ENCODE measurements at places on chromosomes 4 and X.

DNA sequence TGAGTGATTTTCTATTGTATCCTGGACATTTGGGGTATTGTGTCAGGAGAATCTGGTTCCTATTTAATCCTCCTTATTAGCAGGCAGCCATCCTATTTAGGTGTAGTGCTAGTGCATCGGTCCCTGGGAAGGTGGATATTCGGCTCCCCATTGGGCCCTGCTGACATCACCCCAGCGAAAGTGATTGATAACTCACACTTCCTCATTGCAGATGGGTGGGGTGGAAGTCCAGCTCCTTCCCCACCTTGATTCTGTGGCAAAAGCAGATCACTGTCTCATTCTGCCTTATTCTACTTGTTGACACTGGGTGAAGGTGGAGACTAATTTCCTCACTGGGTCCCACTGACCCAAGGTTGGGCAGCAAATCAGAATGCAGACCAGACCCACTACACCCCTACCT is 23.2 kb upstream of the BRS3 start:
- no peak for DNase-seq

GRCh38 chr4:3517731-3518510 is 14.3 kb downstream of the LRPAP1 start:
- DNase-seq = no peak

DNA sequence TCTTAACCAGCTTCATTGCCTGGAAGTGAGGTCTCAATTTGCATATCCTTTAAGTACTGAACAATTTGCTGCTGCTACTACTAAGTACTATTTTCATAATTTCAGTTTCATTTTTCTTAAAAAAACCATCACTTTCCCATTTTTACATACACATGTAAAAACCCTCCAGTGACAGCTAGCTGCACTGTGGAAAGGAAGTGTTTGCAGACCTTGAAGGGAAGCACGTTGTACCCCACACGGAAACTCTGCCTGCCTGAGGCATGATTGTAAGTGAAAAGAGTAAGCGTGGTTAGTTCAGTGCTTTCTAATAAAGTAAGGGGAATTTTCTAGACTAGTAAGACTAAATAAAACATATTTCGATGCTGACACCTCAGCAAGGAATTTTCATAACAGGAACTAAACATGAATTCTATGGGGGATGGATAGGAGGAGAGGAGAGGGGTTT is 103.6 kb downstream of the RAPGEF2 start:
- peak; percentile 66 for DNase-seq

DNA sequence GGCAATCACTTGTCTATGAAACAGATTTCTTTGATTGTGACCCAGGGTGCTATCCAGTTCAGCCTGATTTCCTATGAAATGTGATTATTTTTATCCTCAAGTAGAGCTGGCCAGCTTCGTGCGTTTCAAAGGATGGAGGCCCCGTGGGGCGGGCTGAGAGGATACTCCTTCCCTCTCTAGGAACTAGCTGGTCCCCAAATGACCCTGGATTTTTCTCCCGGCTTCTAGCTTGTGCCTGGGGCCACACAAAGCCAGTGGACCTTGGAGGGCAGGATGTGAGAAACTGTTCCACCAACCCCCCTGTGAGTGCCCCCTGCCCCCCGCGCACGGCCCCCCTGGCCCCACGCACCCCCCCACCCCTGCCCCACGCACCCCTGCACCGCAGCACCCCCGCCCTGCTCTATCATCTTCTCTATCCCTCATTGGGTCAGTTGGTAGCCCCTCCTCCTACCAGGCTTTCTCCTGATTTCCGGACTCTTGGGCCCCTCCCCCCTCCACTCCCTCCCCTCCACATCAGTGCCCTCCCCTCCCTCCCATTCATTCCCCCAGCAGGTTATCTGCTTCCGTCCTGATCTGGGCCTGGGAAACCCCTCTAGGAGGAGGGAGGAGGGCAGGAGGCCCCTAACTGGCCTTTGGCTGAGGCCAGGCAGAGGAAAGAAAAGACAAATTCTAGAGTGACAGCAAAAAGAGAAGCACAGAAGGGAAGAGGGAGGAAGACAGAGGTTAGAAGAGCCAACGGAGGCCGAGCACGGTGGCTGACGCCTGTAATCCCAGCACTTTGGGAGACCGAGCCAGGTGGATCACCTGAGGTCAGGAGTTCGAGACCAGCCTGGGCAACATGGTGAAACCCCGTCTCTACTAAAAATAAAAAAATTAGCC is 3.3 kb downstream of the XPNPEP2 start:
- no peak for DNase-seq

- DNase-seq = no peak
Measured at GRCh38 chr4:6509587-6509986, 37.2 kb upstream of the PPP2R2C start.

GRCh38 chrX:101682723-101683122 is 23.1 kb upstream of the ARMCX2 start:
- DNase-seq = no peak

GRCh38 chr4:38531141-38531727 is 132.8 kb upstream of the KLF3 start:
- DNase-seq = no peak

GRCh38 chrX:10085223-10085622 is 71.6 kb upstream of the CLCN4 start:
- no peak for DNase-seq

GRCh38 chrX:36422368-36422767 is 502.8 kb downstream of the CFAP47 start:
- DNase-seq = no peak

DNA sequence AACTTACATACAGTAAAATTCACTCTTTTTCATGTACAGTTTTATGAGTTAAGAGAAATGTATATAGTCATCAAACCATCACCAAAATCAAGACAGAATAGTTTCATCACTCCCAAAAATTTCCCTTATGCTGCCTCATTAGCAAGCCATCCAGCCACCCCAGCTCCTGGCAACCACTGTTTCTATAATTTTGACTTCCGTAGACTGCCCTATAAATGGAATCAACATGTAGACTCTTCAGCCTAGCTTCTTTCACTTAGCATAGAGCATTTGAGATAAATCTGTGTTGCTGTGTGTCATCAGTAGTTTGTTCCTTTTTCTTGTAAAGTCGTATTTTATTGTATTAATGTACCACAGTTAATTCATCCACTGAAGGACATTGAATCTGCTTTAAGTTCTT is 23.2 kb downstream of the HDX start:
- DNase-seq = no peak

DNA sequence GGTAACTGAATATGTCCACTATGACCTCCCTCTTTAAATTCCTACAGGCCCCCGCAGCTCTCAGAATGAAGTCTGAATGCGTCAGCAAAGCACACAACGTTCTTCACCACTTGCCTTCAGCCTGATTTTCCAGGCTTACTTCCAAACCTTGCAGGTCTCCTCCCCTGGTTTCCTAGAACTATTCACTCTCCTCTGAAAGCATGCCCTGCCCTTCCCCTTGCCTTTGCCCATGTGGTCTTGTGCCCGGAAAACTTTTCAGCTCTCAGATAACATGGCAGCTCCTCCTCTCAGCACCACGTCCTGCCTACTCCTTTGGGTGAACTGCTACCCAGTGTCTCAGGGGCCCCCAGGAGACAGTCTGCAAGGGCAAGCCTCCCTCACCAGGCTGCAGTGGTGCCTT is 268.5 kb upstream of the LDB2 start:
- no peak for DNase-seq

DNA sequence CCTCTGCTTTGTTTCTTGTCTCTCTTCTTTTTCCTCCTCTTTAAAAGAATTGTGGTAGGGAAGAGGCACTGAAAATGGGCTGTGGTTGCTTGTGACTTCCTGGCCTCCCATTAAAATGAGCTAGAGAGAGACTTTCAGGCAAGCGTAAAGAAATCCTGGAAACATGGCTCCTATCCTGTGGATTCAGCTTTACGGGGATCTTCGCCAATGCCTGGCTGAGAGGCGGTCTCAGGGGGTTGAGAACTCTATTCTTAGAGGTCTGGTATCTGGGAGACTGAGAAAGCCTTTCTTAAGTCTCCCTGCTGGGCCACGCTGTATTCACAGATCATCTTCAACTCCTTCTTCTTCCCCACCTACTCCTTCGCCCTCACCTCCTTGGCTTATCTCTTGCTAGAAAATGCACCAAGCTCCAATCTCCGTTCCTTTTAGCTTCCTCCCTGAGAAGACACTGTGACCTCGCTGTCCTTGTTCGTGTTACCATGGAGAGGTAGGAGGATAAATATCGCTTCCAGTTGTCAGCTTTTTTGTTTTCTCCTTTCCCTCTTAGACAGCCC is 542 bp upstream of the KLF8 start:
- no peak for DNase-seq

DNA sequence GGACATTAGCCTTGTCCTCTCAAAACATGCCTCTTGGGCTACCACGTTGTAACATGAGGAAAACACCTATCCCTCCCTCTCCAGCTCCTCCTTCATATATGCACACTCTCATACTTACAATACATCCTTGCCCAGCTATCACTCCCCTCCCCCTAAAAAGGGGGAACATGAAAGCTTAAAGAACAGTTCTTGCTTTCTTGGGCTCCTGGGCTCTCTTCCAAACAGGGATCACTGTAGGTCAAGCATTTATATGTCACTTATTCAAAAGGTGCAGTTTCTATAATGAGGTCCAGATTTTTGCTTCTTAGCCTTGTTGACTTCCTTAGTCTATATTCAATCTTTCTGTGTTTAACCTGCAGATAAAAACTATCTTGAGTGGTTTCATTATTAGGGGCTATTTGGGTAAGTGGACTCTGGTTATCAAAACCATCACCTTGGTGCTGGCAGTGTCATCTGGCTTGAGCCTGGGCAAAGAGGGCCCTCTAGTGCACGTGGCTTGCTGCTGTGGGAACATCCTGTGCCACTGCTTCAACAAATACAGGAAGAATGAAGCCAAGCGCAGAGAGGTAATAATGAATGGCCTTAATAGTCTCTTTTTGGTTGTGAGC is 119.4 kb downstream of the AKAP4 start:
- DNase-seq = no peak

All from activated effector memory CD4-positive, alpha-beta T cell treated with anti-CD3 and anti-CD28 coated beads, Interleukin-2, amount 50 U/mL, for 16 hours (primary cell).